Hematopoietic multipotent progenitor cell treated with erythropoietin and hydrocortisone succinate and interleukin-3 and kit ligand, for 4 days (in vitro differentiated cells): ENCODE measurements at places on chromosomes 7 and 10.

- DNase-seq: peak; percentile 67
Observed at GRCh38 chr10:79146611-79147130, 77.9 kb downstream of the ZMIZ1 start.

GRCh38 chr7:112855227-112855626 is 65.0 kb upstream of the TMEM168 start:
- peak; percentile 9 for DNase-seq

GRCh38 chr7:121824276-121824675 is 48.7 kb upstream of the PTPRZ1 start:
- DNase-seq: no peak

- no peak for DNase-seq
Observed at GRCh38 chr7:142870147-142870559, 15.3 kb downstream of the EPHB6 start.

DNA sequence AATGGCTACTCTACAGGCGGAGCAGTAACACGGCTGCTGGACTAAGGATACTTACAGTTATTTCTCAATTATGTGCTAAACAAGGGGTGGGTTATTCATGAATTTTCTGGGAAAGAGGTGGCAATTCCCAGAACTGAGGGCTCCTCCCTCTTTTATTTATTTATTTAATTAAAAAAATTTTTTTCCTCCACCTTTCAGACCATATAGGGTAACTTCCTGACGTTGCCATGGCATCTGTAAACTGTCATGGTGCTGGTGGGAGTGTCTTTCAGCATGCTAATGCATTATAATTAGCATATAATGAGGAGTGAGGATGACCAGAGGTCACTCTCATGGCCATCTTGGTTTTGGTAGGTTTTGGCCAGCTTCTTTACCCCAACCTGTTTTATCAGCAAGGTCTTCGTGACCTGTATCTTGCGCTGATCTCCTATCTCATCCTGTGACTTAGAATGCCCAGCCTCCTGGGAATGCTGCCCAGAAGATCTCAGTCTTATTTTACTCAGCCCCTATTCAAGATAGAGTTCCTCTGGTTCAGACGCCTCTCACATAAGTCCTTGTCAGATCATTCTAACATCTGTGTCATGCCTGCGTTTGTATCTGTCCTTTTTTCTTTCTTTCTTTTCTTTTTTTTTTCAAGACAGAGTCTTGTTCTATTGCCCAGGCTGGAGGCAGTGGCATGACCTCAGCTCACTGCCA is 15.9 kb upstream of the STOX1 start:
- no peak for DNase-seq

DNA sequence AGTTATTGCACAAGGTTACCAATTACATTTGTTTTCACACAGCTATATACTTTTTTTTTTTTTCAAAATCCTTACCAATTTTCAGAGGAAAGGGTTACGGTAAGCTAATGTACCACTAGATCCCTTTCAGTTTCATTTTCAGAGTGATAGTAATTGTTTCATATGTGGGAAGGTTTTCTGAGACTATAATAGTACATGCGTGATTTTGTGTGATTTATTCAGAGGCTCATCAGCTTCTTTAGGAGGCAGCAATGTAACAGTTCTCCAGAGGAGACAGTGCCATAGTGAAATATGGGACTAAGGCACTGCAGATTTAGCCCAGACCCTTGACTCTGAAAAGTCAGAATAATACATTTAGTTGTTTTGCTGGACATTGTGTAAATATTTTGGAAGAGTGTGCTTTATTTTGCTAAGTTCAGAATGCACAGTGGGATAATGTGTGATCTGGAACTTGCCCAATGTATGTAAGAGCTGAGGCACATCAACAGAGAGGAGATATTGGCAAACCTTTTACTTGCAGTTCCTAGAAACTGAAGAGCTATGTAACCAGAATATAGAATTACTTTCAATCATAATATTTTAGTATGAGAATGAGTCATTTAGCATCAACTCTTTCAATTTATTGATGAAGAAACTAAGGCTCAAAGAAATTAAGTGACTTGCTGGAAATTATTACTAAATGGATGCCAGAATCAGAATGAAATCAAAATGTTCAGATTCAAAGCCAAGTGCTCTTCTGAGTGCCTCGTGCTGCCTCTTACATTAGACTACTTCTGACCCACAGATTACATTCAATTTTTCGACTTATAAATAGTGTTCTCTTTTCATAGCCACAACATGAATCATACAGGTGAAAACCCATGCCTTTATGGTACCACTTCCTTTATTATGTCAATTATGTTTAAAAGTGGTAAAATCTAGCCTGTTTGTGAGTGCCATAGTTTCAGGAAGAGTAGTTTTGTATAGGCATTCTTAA is 207.7 kb upstream of the TEX47 start:
- peak; percentile 3 for DNase-seq

DNA sequence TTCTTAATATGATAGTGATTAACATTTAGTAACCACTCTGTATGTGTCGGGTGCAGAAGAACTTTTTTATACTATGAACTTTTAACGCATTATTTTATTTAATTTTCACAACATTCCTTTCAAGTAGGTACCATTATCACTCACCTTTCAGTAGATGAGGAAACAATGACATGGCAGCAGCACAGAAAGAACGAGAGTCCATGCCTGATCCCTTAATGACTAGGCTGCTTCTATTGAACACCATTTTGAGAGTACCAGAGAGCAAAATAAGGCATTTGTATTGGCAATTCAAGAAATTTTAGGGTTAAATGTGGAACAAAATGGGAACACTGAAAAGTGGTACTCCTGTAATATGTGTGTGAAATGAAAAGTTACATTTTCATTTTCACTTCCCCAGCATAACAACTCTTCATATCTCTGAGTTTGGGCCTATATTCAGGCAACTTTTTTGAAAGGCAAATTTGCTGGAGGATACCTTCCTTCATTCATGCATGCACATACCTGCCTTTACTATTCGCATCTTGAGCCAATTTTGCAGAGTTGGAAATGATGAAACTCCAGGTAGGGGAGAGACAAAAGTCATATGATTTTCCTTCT is 12.8 kb downstream of the LRRN3 start:
- DNase-seq: no peak

DNA sequence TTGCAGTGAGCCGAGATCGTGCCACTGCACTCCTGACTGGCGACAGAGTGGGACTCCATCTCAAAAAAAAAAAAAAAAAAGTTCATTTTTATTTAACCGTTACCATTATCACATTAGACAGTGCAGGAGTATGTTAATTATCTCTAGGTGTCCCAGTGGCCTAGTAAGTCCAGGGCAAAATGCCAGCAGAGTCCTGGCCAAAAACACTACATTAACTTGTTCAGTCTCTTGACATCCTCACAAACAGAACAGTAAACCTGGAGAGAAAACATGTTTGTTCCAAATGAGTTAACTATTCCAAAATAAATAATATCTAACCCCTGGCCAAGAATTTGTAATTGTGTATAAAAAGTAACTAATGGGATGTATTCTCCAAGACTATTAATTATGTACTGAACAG is 43.2 kb downstream of the PTPRZ1 start:
- DNase-seq: no peak

- DNase-seq: peak; percentile 61
Observed at GRCh38 chr10:73537288-73537687, 41.5 kb upstream of the PPP3CB start.

- DNase-seq: no peak
Observed at GRCh38 chr7:81621893-81622292, 148.0 kb downstream of the HGF start.

- peak; percentile 25 for DNase-seq
Observed at GRCh38 chr7:6175645-6176044, 96.8 kb downstream of the CYTH3 start.

DNA sequence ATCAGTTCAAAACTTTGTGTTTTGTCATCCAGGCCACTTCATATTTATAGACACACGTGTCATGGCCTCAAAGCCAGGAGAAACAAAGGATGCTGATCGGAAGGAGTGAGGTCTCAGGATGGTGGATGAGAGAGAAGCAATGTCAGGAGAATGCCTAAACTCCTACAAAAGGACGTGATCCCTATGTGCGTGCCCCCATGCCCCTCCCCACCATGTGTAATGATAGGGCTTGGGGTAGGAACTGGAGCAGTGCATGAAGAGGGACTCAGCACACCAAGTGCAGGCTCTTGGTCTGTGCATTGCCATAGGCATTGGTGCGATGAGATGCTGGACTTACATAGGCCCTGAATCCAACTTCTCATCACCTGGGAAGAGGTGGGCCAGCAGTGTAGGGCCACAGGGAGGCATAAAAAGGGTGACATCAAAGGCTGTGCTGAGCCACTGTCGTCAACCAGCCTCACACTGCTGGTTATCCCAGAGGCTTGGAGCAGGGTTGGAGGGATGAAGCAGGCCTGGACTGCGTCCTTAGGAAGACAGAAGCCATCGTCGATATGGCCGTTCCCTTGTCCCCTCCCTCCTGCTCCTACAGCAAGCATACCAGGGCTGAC is 46.9 kb upstream of the GDF10 start:
- DNase-seq: no peak

GRCh38 chr7:104818961-104819880 is 194.8 kb upstream of the KMT2E start:
- DNase-seq: no peak

- DNase-seq: no peak
Observed at GRCh38 chr10:36703179-36703578, 422.2 kb upstream of the ANKRD30A start.

GRCh38 chr10:90965720-90966119 is 44.8 kb upstream of the ANKRD1 start:
- DNase-seq: no peak

- DNase-seq: no peak
Observed at GRCh38 chr10:14562218-14563075, 212.2 kb downstream of the FAM107B start.

DNA sequence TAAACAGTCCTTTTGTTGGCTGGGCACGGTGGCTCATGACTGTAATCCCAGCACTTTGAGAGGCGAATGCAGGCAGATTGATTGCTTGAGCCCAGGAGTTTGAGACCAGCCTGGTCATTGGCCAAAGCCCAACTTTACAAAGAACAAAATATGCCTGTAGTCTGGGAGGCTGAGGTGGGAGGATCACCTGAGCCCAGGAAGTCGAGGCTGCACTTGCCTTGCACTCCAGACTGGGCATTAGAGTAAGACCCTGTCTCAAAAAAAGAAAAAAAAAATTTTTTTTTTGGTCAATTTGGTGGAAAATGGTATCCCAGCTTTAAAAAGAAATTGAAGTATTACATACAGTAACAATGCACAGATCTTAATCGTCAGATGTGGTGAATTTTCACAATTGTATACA is 4.8 kb downstream of the GLRX3 start:
- DNase-seq: no peak

DNA sequence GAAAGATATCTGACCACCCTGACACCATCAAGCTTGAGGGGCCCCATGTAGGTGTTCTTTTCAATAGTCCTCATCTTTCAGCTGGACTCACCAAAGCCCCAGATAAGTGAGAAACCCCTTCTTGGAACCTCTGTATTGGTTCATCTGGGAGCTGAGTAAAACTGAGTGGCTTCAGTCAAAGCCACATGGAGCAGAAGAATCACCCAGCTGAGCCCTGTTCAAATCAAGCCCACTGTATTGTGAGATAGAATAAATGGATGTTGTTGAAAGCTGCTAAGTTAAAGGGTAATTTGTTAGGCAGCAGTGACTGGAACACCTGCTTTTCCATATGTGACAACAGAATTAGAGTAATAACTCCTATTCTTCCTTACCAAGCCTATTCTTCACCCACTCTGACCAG is 64.8 kb upstream of the SDK1 start:
- DNase-seq: no peak

DNA sequence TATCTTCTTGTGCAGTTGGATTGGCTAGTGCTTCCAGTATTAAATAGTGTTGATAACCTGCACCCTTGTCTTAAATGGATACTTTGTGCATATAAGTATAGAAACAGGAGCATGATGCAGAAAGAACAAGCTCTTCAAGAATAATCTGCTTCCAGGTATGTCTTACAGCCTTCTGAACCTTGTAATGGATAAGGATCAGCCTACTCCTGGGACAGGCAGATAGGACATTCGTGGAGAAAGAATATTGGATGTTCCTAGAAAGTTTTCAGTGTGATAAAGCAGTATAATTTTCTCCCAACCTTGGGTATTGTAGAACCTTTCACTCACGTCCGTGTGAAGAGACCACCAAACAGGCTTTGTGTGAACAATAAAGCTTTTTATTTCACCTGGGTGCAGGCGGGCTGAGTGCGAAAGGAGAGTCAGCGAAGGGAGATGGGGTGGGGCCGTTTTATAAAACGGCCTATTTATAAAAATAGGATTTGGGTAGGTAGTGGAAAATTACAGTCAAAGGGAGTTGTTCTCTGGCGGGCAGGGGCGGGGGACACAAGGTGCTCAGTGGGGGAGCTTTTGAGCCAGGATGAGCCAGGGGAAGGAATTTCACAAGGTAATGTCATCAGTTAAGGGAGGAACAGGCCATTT is 27.2 kb downstream of the C1GALT1 start:
- no peak for DNase-seq

DNA sequence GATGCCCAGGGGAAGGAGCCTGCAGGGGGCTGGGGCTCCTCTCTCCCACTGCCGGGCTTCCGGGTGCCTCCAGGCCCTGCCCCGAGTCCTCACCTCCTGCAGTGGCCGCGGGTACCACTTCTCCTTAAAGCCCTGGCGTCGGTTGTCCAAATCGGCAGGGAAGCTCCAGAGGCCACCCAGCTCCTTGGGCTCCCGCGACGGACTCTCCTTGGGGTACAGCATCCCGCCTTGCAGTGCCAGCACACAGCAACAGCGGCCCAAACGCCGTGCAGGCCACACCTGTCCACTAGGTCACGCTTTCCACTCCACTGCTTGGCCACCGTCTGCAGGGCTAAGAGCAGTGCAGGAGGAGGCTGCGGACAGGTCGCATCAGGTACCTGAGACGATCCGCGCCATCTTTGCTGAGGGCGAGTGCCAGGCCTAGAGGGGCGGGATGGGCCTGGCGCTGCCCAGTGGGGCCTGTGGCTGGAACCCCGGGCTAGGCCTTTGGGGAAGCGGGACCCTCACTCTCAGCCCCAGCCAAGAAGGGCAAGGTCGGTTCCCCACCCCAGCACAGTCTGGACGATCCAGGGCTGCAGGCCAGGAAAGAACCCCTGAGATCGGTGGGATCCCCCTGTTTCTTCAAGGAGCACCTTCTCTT is 47.7 kb upstream of the ZNF479 start:
- no peak for DNase-seq

- DNase-seq: no peak
Observed at GRCh38 chr7:107718456-107719193, 25.3 kb upstream of the CBLL1 start.

DNA sequence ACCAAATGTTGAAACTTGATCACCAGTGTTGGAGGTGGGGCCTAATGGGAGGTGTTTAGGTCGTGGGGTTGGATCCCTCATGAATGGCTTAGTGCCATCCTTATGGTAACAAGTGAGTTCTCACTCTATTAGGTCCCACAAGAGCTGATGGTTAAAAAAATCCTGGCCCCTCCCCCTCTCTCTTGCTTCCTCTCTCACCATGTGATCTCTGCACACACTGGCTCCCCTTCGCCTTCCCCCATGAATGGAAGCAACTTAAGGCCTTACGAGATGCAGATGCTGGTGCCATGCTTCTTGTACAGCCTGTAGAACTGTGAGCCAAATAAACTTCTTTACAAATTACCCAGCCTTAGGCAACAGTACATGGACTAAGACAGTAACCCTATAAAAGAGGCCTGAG is 62.7 kb downstream of the PPP1R3C start:
- no peak for DNase-seq
